Naive thymus-derived CD8-positive, alpha-beta T cell (primary cell): ENCODE measurements at places on chromosomes 4 and X. TPM values are rescaled to one million over a fixed set of nuclear protein-coding genes. Genes with fewer than 3 reads are reported as not detected.

Gene DCHS2
- polyA plus RNA-seq, result not detected

Gene TLL1
- polyA plus RNA-seq, result not detected

Gene HEPH
- 1.1 TPM for polyA plus RNA-seq

Gene CT47B1
- not detected for polyA plus RNA-seq

GRCh38 chr4:123976819-123977218 is 580.2 kb downstream of the SPRY1 start:
- no peak for DNase-seq
- H3K4me1 ChIP-seq, result peaks cover 3% of the 10 kb centered on the region
- no peak overlapping the region for H3K27ac ChIP-seq
- H3K36me3 ChIP-seq, result peaks cover 4% of the 10 kb centered on the region
- peaks cover 4% of the 10 kb centered on the region for H3K27me3 ChIP-seq

DNA sequence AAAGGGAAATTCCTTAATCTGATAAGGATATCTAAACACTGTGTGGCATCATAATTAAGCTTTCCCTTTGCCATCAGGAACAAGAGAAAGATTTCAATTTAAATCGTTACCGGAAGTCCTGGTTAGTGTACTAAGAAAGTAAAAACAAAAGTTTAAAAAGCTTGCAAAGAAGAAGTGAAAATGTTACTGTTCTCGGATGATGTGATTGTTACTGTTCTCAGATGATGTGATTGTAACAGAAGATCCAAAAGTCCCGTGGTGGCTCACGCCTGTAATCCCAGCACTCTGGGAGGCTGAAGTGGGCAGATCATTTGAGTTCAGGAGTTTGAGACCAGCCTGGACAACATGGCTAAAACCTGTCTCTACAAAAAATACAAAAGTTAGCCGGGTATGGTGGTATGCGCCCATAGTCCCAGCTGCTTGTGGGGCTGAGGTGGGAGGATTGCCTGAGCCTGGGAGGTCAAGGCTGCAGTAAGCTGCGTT is 62.5 kb downstream of the RGS12 start:
- H3K4me1 ChIP-seq, result peaks cover 36% of the 10 kb centered on the region
- H3K27ac ChIP-seq, result peak overlapping the region; percentile 2
- no peaks in the 10 kb centered on the region for H3K27me3 ChIP-seq
- no peak for DNase-seq
- H3K4me3 ChIP-seq, result no peak overlapping the region
- H3K36me3 ChIP-seq, result no peaks in the 10 kb centered on the region

DNA sequence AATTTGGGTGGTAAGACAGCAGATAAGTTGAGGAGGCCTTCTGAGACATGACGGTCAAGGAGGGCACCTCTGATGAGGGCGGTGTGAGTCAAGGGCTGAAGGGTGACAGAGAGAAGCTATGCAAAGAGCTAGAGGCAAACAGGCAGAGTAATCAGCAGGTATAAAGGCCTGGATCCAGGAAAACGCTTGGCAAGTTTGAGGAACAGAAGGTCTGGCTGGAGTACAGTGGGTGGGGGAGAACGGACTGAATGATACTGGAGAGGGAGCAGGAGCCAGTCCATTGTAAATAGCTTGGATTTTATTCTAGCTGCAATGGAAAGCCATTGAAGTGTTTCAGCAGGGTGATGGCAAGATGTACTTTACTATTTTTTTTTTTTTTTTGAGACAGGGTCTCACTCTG is 39.3 kb downstream of the RAB33B start:
- H3K27ac ChIP-seq, result no peak overlapping the region
- no peaks in the 10 kb centered on the region for H3K4me1 ChIP-seq
- peaks cover 7% of the 10 kb centered on the region for H3K27me3 ChIP-seq
- H3K36me3 ChIP-seq, result no peaks in the 10 kb centered on the region
- no peak for DNase-seq

GRCh38 chrX:155086961-155087735 is 15.8 kb downstream of the BRCC3 start:
- no peaks in the 10 kb centered on the region for H3K27me3 ChIP-seq
- no peaks in the 10 kb centered on the region for H3K4me1 ChIP-seq
- no peak for DNase-seq
- H3K36me3 ChIP-seq, result peaks cover 43% of the 10 kb centered on the region
- H3K27ac ChIP-seq, result no peak overlapping the region

DNA sequence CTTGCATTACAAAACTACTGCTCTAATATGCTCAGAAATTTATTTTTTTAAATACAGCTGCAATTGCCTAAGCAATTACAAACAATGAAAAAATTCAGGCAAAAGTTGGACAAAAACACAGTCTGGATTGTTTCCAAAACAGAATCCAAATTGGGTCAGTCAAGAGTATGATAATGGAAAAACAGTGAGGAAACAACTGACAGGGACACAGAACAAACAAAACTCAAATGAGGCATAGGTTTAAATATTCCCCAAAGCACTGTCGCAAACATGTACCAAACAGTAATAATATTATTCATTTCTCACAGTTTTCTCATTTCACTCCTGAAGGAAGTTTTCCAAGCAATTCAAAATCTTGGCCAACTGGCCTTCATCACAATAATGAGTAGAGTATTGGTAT is 386.6 kb downstream of the CENPC start:
- H3K4me3 ChIP-seq, result no peak overlapping the region
- no peaks in the 10 kb centered on the region for H3K27me3 ChIP-seq
- H3K27ac ChIP-seq, result no peak overlapping the region
- no peaks in the 10 kb centered on the region for H3K4me1 ChIP-seq
- no peak for DNase-seq
- no peaks in the 10 kb centered on the region for H3K36me3 ChIP-seq

- H3K27me3 ChIP-seq, result no peaks in the 10 kb centered on the region
- DNase-seq, result peak; percentile 66
- H3K36me3 ChIP-seq, result peaks cover 2% of the 10 kb centered on the region
- no peak overlapping the region for H3K27ac ChIP-seq
Observed at GRCh38 chr4:120071192-120071795, 4.6 kb upstream of the MAD2L1 start.

DNA sequence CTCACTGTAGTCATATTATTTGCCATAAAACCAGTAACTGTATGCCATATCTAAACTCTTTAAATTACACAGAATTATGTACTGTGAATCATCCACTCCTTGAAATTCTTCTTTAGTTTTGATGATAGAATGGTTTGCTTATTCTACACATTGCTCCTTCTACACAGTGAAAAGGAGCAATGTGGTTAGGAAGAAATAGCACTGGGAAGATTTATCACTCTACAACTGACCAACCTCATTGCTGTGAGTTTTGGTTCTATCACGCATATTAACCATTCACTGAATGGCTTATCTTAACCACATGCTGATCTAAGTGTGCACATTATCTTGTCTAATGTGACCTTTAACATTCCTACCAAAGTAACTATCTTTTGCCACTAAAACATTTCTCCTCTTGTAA is 415.7 kb upstream of the NDST4 start:
- no peak overlapping the region for H3K27ac ChIP-seq
- no peak overlapping the region for H3K4me3 ChIP-seq
- DNase-seq, result no peak
